Kidney glomerular epithelial cell (primary cell): ENCODE measurements at places on chromosomes 3 and 15.
A peak's percentile ranks its signal among the peaks of the same experiment; 100 is the strongest.

DNA sequence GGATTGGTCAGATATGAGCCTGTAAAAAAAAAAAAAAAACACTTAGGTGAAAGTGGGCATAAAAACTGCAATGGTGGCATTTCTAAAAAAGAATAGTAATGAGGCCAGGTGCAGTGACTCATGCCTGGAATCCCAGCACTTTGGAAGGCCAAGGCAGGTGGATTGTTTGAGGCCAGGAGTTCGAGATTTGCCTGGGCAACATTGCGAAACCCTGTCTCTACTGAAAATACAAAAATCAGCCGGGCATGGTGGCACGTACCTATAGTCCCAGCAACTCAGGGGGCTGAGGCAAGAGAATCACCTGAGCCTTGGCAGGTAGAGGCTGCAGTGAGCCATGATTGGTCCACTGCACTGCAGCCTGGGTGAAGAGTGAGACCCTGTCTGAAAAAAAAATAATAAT, 38.3 kb upstream of the BHLHE40 start:
- DNase-seq = no peak

DNA sequence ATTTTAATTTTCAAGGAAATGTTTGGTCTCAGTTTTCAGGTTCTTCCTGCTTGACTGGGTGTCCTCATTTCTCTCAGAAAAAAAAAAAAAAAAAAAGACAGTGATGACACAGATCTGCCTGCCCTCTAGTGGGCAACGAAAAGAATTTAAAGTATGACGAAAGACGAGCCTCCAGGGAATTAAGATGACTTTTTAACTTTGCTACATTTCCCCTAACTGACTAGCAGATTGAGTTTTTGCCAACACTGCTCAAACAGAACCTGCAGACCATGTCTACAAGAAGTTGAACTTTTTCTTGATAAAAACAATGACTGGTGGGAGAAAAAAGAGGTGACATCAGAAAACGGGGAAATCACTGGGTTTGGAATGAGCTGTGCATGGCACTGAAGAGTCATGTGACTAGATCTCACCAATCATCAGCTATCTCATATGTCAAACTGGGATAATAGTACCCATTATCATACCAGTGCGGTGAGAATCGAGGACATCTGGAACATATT, 40.8 kb downstream of the EOMES start:
- DNase-seq = peak; percentile 64

DNA sequence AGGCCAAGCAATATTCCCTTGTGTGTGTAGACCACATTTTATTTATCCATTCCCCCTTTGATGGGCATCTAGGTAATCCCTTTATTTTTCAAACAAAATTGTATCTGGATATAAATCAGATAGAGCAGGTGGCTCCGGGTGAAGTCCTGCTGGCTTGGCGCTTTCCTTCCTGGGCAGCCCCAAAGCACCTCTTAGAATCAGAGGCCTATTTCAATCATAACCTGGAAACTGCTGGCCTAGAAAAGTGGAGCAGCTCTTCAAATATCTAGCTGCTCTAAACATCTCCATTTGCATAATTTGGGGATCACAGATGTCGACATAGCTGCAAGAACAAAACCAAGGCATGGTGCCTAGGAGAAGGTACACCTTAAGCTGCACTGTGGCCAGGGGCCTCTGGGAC, 40.2 kb downstream of the RASGRF1 start:
- no peak for DNase-seq

- DNase-seq = peak; percentile 81
These were observed 179.4 kb downstream of the ABHD5 start for GRCh38 chr3:43870120-43870519.

DNA sequence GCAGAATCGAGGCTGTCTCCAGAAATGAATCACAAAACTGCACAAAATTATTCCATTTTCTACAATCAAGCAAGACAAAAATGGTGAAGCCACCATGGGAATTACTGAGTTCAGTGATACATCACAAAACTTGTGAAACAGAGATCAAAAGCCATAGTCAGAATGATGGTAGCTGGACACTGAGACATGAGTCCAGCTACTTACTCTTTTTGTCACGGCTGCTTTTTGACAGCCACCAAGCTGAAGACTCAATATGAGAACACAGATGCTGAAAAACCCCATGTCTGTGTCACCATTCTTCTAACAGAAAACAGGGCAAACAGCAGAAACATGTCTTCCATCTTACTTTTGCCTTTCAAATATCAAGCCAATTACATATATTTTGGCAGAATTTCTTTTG, 237.6 kb downstream of the LPP start:
- no peak for DNase-seq

GRCh38 chr3:58962040-58962651, 87.7 kb downstream of the CFAP20DC start:
- no peak for DNase-seq

GRCh38 chr3:147712357-147712756, 303.2 kb downstream of the ZIC1 start:
- DNase-seq = no peak

DNA sequence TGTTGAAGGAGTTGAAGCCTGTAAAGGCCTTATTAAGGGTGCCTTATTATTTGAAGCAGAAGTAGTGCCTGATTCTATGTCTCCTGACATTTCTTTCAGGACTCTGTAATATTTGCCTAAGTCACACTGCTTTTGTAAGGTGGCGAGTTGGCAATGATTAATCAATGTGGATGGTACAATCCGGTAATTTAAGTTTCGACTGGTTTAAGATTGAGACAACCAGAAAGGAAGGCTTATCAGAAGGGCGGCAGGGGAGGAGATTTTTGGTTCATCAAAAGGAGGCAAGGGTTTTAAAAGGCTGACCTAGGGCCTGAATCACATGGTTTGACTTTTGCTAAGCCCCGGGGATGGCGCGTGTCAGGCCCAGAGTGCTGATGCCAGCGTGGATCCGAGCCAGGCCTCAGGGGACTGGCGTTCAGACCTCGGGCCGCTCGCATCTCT, 830 bp upstream of the RNF13 start:
- no peak for DNase-seq

DNA sequence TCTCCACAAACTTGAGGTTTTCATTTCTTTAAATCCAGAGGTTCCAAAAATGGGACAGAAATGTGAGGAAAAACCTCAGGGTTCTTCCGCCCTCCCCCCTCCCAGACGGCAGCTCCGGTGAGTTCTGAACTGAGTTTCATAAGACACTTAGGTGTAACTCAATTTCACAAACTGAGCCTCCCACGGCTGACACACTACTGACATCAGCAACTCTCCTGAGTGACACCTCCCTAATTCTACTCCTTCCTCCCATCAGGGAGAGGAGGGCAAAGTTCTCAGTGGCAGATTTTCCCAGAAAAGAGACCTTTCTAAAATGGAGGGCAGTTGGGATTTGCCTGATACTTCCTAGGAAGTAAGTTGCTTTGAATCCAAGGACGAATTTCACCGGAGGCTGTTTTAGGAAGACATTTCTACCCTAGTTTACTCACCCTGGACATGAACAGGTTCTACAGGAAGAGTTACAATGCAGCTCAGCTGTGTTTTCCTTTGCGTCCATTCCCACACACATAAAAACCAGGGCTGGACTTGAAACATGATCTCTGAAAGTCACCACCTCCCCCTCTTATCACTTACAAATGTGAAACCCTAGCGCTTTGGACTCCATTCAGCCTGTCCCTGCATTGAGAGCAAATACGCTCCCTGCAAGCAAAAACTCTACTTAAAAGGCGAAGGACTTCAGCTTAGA, 78.1 kb upstream of the LMOD3 start:
- peak; percentile 81 for DNase-seq

DNA sequence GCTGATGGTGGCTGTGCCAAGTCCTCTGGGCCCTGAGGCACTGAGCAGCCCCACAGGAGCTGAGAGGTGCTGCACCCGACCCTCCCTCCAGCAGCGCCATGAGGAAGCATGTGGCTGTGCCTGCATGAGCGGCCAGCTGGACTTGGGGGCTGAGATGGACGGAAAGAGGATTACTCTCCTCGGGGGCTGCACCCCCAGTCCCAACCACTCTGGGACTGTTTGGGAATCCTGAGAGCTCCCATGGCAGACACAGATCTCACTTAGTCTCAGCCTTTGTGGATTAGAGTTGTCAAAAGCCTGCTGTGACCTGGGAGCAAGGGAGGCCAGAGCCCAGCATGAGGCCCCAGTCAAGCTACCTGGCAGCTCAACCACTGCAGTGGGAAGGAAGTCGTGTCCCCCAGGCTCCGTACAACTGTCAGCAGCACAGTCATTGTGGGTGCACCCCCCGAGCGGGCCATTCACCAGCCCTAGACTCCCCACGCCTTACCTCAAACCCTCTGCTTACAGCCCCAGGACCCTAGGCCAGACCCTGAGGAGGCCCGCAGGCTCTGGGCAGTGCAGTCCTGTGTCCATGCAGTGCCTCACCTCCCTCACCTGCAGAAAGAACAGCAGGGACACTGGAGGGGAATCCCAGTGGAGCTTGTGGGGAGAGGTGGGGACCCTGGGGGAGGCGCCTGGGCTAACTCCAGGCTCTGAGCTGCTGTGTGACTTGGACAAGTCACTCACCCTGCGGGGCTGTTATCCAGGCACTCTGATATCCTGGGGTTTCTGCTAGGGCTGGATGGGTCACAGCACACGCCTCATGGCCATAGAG, 17.1 kb downstream of the PRR23E start:
- no peak for DNase-seq

DNA sequence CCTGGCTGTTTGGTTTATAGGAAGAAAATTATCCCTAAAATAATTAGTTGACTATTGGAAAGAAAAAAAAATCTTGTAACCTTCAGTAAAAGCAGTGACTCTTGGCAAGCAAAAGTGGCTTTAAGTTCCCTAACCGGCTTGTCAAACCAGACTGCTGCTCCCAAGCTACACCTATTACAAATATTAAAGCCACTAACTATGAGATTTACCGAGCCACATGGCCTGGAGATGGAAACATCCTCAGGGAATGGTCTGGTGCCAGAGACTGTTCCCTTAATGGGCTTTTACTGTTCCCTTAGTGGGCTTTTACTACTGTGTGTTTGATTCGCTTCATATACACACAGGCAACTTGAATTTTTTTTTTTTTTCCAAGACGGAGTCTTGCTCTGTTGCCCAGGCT, 35.9 kb upstream of the ZNF774 start:
- DNase-seq = no peak

DNA sequence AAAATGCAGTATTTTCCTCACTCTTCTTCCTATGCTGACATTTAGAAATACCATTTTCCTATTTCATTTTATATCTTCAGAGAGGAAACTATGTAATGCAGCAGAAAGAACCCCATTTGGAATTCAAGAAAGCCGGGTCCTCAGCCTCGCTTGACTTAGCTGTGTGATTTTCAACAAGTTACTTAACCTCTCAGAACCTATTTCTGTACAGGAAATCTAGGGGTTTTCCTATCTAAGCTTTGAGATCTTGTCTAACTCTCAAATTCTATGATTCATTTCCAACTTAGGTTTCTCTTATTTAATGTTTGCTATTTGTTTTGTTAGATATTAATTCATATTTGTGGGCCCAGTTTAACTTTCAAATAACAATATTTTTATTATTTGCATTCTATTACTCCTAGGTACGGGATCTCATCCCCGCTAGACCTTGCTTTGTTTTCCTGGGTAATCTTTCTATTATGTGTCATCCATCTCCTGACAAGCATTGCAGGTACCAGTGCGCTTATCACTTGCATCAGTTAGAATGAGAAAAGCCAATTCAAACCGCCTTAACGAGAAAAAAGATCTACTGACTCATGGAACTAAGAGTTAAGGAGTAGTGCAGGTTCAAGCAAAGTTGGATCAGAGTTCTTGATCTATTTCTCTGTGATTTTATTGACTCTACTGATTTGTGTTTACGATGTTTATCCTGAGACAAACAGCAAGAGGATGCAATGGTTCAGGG, 70.6 kb upstream of the BHLHE40 start:
- DNase-seq = no peak

DNA sequence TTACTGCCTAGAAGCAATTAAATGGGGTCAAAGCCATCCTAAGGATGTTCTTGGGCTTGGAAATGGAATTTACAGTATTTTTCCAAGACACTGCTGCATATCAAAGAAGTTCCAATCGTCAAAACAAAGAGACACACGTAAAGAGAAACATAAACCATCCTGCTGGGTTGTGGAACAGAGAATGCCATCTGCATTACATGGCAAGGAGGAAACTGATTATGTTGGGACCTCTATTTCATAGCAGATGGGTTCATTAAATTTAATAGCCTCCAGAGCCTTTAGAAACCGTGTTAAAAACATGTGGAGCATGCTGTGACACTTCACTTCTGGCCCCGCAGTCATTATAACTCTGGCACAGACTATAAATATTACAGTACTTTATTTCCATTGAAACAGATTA, 154.6 kb downstream of the LRTM1 start:
- DNase-seq = no peak

DNA sequence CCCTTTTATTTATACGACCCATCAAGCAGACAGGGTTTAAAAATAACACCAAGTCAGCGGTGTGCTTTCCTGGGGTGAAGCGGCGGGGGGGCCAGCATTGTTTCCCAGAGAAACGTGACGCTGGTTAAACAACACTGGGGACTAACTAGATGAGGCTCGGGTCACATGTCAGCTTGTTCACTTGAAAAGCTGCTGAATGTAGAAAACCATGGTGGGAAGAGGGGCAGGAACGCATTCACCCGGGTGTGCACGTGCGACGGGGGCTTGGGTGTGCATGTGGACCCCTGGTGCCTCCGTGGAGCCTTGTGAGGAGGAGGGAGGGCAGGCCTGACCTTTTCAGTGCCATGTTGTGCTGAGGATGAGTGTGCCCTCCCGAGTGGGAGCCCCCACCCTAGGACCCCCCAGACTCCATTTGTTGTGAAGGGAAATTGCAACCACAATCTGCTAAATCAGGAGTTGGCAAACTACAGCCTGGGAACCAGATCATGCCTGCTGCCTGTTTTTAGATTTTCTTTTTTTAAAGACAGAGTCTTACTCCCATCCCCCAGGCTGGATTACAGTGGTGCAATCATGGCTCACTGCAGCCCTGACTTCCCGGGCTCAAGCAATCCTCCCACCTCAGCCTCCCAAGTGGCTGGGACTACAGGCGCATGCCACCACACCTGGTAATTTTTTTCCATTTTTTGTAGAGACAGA, 70.4 kb upstream of the CMTM7 start:
- DNase-seq = no peak

DNA sequence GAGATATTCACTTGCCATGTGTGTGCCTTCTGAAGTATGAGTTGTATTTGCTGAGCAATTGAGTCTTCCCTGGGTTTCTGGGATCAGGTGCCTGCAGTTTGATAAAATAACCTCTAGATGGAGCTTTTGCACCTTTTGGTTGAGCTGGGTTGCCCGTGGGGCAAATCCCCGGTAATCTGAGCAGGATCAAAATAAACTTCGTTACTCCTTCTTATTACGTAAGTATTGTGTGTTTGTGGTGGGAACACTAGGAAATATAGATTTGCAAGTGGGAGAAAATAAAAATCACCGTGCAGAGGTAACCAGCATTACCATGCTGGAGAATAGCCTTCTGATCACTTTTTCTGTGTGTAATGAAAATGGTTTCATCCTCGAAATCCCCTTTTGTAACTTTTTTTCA, 277.4 kb upstream of the NR2E3 start:
- DNase-seq = no peak

DNA sequence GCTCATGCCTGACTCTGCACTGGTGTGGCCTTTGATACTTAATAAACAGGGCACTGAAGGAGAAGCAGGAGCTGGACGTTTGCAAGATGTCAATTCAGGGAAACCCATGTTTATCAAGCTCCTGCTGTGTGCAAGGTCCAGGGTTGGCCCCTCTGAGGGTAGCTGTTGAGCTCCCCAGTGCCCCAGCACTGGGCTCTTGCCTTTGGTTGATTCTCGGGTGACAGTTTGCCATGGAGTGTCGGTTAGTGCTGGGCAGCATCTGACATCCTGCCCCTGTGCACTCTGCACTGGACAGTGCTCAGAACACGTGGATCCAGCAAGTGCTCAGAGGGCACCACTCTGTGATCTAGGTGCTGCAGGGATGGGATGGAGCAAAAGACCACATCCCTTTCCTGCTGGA, 7.3 kb downstream of the HDAC11 start:
- no peak for DNase-seq
